ENCODE measurements at places on chromosomes 16 and 17.

- DNase-seq: no peak
Measured at GRCh38 chr16:51062039-51062438, 89.0 kb downstream of the SALL1 start.

GRCh38 chr16:10965440-10966061, 21.2 kb downstream of the CLEC16A start:
- no peak for DNase-seq

DNA sequence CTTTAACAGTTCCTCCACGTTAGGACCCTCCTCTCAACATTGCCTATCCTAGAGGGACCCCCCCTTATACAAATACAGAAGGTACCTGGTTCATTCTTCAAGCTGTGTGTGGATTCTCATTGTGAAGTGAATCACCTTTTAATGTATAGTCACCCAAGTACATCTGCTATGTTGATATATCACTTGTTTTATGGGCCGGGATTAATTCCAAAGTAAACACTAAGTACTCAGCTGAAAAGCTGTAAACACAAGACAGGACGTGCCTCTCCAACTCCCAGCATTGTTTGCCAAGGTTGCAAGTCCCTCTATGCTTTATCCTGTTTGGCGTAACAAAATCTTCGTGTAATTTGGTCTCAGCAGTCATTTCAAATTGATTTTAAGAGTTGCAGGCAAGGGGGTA, 123.6 kb downstream of the RBFOX1 start:
- DNase-seq: no peak

DNA sequence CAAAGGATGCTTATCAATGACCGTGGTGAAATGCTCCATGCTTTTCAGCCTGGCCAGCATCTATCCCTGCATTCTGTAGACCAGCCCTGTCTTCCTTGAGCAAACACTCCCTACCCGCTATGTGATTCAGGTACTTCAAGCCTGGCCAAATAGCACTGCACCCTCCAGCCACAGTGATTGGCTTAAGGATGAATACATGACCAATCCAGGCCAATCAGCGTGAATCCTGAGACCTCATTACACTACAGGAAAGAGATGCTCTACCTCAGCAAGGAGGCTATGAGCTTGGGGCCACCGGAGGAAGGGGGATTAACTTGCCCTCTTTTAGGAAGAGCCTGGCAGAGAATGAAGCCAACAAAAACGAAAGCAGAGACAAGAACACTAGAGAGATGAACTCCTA, 162.5 kb downstream of the ZNF423 start:
- DNase-seq: no peak

GRCh38 chr16:13906168-13907089, 13.5 kb upstream of the ERCC4 start:
- DNase-seq: no peak

DNA sequence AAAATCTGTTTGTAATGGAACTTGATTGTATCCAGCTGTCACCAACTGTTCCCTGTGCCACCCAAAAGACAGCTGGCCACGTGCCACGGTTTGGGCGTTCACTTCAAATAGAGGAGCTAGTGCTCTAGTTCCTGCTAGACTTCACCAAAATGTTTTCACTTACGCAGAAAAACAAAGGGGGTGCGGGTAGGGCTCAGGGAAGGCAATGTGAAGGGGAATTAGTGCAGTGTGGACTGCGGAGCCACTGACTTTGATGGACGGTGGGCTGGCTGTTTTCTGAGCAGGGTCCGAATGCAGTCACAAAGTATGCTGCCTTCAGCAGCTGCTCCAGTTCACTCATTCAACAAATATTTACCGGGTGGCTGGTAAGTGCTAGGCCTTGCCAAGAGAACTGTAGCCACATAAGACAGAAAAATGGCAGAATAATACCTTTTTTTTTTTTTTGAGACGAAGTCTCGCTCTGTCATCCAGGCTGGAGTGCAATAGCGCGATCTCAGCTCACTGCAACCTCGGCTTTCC, 7.6 kb upstream of the CYTH1 start:
- DNase-seq: no peak

GRCh38 chr16:66988197-66988788, at the start of gene CES4A:
TSS of gene CES4A (plus strand) at chr16:66988589. CDS start at chr16:66988773, 184 bp downstream.
- no peak for DNase-seq

- DNase-seq: peak; percentile 89
Measured at GRCh38 chr17:67475161-67475937, 98.3 kb downstream of the PITPNC1 start.

GRCh38 chr16:85979605-85980004, 80.6 kb downstream of the IRF8 start:
- DNase-seq: no peak

DNA sequence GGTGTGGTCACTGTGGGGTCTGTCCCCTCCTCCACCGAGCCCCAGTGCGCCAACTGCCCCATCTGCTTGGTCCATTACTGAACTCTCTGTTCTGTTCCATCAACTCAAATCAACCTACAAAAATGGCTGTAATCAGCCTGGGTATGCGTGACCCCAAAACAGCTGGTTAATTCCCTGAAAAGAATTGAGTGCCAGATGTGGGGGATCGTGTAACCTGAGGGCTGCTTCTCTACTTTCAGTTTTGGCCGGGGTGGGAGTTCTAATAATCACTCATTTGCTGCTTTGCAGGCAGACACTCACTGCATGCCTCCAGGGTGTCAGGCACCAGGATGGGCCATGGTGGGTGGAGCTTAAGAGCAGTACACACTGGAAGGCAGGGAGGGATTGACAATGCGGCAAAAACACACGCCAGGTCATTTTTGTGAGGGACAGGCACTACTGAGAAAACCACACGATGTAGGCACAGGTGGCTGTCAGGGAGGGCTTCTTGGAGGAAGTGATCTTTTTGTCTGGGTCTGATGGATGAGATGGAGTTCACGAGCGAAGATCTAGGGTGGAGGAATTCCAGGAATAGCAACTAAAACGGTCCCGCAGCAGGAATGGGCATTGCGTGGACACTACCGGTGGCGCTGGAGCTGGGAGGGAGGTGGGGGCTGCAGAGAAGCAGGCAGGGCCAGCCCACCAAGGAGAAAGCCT, 30.4 kb upstream of the SSTR5 start:
- no peak for DNase-seq

- no peak for DNase-seq
Measured at GRCh38 chr16:81484908-81485624, 40.5 kb downstream of the CMIP start.

- DNase-seq: peak; percentile 92
Measured at GRCh38 chr17:59829217-59830006, 63.3 kb downstream of the TUBD1 start.

DNA sequence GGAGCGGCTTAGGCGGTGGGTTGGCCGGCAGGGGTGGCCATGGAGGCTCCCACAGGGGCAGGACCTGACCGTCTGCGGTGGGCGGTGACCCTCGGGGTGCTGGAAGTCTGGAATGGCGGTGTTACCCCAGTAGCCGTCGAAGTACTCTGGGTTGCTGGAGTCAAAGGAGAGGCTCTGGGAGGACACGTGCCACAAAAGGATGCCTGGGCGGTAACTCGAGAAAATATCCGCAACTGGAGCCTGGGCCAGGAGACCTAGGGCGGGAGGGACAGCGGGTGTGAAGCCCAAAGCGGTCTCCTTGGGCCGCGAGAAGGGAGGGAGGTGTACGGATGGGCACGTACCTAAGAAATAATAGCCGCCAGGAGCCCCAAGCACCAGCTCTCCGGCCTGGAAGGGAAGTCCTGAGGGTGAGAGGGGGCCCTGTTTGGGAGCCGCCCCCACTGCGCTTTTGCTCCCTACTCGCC, 4.6 kb downstream of the ITGA2B start:
- DNase-seq: no peak

DNA sequence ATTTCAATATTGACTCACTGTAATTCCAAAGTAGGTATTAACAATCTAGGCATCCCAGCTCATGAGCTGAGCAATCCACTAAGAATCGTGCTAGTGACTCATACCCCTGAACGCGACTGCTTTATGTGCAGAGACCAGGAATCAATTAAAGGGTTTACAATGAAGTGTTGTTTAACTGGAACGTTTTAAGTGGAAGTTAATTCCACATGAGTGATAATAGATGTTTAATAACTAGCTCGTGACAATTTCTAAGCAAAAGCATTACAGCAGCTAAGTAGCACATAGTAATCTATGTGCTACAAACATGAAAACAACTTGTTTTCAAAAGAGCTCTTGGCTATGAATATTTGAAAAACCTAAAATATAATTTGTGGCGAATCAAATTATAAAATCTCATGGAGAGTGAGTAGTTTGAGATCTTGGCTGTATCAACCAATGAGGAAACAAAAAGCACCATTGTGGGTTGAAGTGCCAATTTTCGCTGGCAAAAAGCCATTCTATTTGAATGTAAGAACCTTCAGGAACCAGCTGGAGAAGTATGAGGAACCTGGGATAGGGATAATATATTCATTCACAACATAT, 9.4 kb downstream of the GJC1 start:
- no peak for DNase-seq

- no peak for DNase-seq
Measured at GRCh38 chr16:1506494-1507213, 13.5 kb downstream of the TELO2 start.

DNA sequence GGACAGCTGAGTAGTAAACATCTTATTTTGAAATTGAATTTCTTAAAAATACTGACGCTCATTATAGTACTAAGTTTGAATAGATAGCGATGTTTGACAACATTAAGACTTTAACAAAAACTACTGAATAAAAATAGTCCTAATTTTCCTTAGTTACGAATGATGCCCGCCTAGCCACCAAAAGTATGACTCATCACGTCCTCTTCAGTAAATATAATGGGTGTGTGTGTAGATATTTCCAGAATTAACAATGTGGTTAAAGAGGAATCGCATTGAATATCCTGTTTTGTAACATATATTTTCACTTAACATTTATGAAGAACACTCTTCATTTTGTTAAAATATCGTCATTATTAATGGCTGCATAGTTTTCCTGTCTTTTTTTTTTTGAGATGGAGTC, 187.6 kb downstream of the MYO1D start:
- DNase-seq: no peak

DNA sequence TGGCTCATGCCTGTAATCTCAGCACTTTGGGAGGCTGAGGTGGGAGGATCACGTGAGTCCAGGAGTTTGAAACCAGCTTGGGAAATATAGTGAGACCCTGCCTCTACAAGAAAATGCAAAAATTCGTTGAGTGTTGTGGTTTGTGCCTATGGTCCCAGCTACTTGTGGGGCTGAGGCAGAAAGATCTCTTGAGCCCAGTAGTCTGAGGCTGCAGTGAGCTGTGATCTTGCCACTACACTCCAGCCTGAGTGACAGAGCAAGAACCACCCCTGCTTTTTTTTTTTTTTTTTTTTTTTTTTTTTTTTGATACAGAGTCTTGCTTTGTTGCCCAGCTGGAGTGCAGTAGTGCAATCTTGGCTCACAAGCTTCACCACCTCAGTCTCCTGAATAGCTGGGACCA, 34.0 kb downstream of the ITGB3 start:
- DNase-seq: no peak

DNA sequence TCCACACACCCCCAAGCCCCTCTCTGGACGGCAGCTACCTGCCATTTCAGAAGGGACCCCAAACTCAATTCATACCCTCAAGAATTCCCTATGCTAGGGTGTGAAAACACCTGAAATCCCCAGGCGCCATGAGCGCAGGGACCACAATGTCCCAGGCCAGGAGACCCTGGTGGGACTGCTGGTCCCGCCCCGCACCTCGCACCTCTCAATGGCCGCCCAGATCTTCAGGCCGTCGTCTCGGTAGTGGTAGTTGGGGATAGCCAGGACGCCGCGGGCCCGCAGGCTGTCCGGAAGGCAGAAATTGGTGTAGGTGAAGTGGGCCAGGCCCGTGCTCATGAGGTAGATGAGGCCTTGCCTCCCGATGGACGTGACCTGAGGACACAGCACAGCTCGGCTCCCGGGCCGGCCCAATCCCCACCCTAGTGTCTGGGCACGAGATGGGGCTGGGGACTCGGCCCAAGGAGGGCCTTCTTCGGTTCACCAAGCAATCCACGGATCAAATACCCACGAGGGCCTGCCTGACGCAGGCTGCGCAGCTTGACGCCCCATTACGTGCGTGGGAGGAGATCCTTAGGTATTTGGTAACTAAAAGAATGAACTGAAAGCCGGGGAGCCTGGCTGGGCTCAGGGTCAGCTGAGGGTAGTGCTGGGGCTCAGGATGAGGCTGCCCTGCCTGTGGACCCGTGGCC, 9.2 kb downstream of the ALOXE3 start:
- no peak for DNase-seq

- DNase-seq: no peak
Measured at GRCh38 chr17:79809530-79810129, 12.8 kb upstream of the CBX8 start.

DNA sequence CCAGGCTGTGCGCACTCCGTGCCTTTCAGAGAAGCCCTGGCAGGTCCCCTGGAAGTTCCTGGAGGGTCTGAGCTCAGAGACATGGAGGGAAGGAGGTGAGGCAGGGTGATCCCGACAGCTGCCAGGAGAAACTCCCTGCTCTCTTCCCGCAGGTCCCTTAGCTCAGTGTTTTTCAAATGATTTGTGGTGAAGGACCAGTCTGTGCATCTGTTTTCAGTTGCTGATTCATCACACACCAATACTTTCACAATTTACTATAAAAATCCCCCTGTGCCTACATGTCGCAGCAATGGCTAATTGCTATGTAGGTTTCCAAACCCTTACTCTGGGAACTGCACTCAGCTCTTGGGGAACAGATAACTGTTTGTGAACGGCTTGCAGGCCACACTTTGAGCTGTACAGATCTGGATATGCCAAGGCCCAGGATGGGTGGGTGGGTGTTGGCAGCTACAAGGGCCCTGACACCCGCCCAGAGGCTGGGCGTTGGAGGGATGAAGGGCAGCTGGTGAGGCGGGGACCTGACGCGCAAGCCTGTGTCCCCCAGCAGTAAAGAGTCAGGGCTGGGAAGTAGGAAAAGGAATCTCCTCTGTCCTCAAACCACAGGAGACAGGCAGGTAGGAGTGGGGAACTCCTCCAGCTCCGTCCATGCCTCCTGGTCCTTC, 20.5 kb upstream of the EMP2 start:
- no peak for DNase-seq

DNA sequence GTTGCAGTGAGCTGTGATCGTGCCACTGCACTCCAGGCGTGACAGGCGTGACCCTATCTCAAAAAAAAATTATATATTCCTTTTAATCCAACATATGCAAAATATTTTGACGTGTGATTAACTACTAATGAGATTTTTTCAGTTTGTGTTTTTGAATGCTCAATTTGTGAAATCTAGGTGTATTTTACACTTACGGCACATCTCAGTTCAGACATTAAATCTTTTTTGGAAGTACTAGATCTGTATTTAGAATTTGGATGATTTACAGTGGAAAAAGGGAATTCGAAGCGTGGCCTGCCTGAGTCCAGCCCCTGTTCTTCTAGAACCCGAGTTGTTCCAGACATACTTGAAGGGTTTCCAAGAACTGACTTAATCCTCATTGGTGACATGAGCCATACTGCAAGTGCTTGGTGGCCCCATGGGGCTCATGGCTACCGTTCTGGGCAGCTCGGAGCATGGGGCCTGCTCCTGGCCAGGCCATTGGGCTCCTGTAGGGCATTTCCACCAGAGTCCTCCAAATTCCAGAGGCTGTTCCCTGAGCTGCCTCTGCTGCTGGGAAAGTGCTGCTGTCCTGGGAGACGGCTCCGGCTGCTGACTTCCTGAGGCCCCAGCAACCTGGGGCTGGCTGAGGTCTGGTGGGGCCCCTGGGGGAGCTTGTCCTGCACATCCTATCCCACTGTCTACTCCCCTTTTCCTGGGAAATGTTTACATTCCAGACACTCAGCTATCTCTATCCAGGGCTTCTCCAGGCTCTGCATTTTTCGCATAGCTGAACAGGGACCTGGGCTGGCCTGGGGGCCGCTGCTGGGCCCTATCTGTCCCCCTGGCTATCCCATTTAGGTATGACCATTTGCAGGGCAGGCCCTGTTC, 27.2 kb downstream of the LLGL2 start:
- DNase-seq: no peak

- no peak for DNase-seq
Measured at GRCh38 chr16:4212934-4213296, 29.0 kb downstream of the SRL start.
